ENCODE measurements at places on chromosomes 7 and 10.

DNA sequence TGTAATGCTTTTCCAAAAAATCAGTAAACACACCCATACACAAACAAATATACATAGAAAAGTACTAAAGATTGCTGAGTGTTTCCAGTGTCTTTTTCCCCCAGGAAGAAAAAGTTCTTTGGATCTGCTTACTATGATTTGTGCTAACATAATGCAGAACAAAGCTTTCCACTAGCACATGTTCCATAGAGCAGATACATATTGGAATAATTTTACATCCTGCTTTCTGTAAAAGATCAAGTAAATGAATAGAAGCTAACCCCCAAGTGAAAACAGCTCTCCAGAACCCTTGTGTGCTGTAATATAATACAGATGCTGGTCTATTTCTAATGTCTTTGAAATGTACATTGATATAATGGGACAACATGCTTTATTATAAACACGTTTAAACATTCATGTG lies 125.5 kb downstream of the PON1 start:
- DNase-seq: no peak

GRCh38 chr10:60573336-60573735 lies 183.7 kb upstream of the ANK3 start:
- DNase-seq: no peak

DNA sequence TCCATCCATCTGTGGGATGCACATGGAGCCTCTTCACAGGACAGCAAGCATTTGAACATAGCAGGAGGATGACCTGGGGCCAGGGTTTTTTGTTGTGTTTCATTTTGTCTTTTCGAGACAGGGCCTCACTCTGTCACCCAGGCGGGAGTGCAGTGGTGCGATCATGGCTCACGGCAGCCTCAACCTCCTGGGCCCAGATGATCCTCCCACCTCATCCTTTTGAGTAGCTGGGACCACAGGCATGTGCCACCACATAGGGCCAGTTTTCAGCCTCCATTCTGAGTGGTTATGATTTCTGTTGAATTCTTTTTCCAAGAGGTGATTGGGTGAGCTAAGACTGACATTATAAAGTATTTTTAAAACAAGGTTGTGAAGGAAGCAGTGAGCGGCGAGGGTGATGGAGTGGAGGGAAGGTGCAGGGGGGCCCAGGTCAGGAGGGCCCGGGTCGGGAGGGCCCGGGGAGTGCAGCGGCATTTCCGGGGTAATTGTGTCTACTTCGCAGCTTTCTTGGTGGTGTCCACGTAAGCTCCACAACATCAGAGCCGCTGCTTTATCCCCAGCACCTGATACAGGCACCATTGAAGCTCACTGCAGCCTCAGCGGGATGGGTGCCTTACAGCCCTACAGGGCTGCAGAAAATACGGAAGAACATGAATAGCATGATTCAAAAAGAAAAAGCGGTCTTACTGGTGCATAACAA lies 12.0 kb upstream of the LARP4B start:
- no peak for DNase-seq

GRCh38 chr7:91651986-91652385 lies 228.5 kb downstream of the MTERF1 start:
- DNase-seq: no peak

GRCh38 chr10:50325449-50326171 lies 74.3 kb upstream of the ASAH2 start:
- DNase-seq: no peak

GRCh38 chr7:134920026-134920753 lies 66.1 kb upstream of the AGBL3 start:
- no peak for DNase-seq

DNA sequence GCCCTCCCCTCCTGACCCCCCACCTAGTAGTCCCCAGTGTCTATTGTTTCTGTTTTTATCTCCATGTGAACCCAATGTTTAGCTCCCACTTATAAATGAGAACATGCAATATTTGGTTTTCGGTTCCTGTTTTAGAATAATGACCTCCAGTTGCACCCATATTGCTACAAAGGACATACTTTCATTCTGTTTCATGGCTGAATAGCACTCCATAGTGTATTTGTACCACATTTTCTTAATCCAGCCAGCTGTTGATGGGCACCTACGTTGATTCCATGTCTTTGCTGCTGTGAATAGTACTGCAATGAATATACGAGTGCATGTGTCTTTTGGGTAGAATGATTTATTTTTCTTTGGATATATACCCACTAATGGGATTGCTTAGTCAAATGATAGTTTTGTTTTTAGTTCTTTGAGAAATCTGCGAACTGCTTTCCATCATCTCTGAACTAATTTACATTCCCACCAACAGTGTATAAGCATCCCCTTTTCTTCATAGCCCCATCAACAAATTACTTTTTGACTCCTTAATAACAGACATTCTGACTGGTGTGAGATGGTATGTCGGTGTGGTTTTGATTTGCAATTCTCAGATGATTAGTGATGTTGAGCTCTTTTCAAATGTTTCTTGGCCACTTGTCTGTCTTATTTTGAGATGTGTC lies 128.4 kb upstream of the PHYHIPL start:
- no peak for DNase-seq

DNA sequence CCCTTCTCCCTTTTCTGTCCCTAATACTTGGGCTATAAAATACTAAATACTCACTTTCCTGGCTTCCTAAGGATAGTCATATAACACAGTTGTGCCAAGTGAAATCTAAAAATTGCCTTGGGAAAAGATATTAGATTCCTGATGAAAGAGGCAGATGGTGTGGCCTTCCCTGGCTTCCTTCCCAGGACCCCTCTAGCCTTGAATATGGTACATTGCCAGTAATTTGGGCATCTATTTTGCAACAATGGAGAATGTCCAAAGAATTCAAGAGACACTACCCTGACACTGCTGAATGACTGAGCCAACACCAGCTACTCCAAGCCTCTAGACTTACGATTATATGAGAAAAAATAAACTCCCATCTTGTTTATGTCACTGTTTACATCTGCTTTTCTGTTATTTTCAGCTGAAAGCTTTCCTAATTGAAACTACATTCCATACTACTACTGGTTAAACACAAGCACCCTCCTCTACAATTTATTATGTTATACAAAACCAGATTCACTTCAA lies 17.9 kb downstream of the COPG2 start:
- no peak for DNase-seq

GRCh38 chr10:72702868-72703581 lies 11.1 kb downstream of the MCU start:
- no peak for DNase-seq

DNA sequence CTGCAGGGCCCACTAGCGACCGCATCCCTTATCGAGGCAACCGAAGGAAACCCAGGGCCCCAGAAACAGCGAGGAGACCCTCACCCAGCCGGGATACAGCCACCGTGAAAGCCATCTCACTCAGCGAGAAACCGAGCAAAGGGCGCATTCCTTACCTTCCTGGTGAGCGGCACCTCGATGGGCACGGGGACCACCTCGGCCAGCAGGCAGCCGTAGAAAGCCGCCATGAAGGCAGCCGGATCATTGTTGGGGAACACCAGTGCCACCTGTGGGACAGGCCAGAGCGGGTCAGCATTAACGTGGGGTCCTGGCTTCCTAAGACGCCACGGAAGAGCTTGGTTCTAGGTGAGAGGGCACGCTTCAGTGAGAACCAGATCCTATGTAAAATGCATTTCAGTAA lies 263.7 kb downstream of the ZMYND11 start:
- no peak for DNase-seq

DNA sequence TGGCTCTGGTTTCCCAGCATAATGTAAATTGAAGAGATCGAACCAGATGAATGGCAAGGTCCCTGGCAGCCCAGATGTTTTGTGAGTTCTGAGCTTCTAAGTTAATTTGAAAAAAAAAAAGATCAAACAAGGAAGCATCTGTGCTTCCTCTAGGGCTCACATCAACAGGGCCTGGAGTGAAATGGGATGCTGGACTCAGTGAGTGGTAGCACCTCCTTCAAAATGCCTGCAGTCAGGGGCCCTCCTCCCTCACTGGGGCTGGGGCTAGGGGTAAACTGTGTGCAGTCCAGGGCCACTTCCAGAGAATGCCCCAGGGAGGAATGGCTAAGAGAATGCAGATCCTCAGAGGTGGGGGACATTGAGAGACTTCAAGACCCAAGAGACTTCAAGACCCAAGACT lies 6.0 kb upstream of the CUEDC2 start:
- DNase-seq: no peak

DNA sequence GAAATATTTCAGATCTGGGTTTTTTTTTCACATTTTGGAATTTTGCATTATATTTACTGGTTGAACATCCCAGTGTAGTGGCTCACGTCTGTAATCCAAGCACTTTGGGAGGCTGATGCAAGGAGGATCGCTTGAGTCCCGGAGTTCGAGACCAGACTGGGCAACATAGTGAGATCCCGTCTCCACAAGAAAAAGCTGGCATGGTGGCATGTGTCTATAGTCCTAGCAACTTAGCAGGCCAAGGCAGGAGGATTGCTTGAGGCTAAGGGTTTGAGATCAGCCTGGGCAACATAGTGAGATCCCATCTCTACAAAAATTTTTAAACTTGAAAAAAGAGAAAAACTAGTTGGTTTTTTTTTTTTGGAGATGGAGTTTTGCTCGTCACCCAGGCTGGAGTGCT lies 6.0 kb downstream of the RFC2 start:
- no peak for DNase-seq

DNA sequence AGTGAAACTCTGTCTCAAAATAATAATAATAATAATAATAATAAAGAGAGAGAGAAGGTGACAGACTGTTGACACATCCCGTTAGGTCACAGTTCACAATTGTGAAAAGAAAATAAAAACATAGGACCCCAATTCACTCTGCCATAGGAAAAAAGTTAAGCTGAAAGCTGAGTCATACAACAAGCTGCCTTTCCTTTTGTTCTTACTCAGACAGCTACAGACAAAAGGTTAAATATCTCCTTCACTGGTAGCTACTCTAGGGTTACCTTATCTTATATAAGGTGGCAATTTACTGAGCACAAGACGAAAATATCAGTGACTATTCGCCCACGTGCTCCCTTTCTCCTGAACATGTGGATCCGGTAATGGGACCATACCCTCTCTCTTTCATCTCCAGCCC lies 17.5 kb downstream of the TUBAL3 start:
- DNase-seq: no peak

DNA sequence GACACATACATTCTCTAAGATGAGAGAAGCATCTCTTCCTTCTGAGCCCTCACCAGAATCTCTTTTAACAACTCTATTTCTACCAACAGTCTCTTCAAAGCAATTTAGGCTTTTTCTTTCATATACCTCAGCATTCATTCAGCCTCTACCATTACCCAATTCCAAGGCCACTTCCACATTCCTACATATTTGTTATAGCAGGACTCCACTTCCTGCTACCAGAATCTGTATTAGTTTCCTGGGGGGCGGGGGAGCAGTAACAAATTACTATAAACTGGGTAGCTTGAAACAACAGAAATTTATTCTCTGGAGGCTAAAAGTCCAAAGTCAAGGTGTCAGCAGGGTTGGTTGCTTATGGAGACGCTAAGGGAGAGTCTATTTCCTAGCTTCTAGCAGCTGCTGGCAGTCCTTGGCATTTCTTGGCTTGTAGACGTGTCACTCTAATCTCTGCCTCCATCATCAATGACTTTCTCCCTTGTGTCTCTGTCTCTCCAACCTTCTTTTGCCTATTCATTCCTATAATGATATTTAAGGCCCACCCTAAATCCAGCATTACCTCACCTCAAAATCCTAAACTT lies 7.4 kb downstream of the PRPS1L1 start:
- no peak for DNase-seq

DNA sequence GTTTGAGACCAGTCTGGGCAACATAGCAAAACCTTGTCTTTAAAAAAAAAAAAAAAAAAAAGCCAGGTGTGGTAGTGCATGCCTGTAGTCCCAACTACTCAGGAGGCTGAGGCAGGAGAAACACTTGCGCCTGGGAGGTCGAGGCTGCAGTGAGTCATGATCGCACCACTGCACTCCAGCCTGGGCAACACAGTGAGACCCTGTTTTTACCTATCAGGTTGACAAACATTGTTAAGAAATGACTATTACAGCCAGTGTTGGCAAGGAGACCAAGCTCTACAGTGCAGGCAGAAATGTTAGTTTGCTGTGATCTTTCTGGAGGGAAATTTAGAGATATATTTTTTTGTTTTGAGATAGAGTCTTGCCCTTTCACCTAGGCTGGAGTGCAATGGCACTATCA lies 37.3 kb downstream of the CUL1 start:
- DNase-seq: no peak

DNA sequence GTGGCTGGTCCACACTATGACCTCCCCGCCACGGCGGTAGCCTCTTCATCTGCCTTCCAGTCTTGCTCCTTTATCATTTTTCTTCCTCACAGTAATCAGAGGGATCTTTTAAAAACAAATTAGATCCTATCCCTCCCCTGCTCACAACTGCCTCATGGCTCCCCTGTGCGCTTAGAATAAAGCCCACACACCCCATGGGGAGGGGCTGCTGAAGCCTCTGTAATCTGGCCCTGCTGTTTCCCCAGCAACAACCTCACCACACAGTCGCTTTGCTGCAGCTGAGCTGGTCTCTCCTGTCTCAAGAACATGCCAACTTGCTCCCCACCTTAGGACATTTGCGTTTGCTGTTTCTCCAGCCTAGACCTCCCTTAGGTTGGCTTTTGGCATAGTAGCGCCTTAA lies 41.0 kb downstream of the SP8 start:
- no peak for DNase-seq

DNA sequence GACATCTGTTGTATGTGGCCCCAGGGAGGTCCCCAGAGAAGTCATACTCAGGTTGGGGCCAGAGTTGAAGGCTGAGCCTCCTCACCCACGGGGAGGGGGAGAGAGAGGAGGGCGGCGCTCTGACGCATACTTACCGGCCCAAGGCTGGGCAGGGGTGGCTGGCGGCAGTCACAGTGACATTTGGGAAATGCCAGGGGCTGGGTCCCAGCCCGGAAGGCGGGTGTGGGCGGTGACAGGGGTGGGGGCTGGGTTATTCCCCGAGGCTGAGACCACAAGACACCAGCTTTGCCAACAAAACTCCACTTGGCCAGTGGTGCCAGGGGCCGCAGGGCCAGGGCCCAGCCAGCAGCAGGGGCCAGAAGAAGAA lies 41.1 kb downstream of the RASGEF1A start:
- DNase-seq: peak; percentile 54

DNA sequence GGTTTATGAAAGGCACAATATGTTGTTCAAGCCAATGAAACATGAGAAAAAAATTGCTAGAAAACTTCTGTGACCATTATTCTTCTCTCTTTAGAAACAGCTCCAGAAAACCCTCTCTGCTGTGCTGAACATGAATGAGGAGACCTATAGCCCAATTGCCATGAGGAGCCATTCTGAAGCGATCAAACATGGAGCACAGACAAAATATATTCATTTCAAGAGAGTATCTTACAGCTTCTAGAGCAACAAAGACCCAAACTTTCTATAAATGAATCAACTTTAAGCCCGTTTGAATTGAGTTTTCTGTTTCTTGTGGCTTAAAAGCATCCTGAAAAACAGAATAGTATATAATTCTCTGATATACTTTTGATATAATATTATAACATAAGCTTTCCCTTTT lies 83.4 kb upstream of the UCN3 start:
- DNase-seq: no peak
